Stimulated activated CD8-positive, alpha-beta memory T cell treated with anti-CD3 and anti-CD28 coated beads, Interleukin-4, amount 100 ng/mL, for 1 hour (primary cell): ENCODE measurements at places on chromosomes 12 and 14.

DNA sequence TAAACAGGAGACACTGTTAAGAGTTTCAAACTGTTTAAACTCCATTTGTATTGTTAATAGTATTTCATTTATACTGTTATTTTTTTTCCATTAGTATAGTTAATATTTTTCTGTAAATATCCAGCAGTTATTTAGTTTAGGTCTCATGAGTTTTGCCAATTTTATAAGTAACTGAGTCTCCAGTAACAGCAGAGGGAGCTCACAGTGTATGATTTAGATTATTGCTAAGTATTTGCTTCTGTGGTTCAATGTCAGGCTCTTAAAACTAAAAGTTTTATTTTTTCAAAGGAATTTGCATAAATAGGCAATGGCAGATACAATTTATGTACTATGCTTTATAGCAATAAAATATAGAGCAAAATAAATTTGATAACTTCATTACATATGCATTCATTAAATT, 209.7 kb downstream of the ATXN7L3B start:
- no peak for DNase-seq

DNA sequence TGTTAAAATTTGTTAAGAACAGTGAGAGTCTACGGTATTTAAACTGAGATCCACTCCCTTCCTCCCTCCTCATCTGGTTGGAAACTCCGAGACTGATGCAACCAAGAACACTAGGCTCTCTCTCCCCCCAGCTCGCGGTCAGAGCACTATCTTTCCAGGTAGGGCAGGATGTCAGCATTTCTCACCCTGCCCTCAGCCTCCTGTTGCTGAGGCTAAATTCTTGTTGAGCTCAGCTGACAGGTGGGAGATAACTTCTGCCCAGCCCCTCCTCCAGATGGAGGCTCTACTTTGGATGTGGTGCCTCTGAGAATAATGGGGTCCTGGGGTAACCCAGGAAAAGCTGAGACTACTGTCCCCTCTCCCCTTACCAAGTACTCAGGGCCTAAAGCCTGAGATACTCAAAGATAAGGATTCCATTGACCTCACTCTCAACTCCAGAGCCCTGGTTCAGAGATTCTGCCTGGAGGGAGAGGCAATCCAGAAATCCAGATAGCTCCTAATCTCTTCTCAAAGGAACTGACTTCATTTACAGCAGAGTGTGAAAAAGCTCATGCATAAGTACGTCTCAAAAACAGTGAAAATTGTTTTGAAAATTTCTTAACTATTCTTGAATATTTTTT, 110.1 kb downstream of the EML5 start:
- no peak for DNase-seq

DNA sequence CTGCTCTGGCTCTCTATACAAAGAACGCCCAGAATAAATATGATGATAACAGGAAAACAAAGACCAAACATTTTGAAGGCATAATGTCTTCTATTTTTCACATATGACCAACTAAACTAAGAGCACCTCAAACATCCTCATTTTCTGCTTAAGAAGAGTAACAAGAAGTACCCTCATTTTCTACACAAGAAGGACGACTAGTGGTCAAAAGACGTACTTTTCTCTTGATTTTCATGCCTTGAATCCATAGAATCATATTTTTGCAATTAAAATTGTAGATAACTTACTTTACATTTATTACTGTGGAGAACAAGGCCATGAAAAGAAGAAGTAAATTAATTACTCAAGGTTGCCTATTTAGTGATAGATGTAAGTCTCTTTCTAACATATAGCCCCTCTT, 358.6 kb downstream of the DUSP6 start:
- no peak for DNase-seq

DNA sequence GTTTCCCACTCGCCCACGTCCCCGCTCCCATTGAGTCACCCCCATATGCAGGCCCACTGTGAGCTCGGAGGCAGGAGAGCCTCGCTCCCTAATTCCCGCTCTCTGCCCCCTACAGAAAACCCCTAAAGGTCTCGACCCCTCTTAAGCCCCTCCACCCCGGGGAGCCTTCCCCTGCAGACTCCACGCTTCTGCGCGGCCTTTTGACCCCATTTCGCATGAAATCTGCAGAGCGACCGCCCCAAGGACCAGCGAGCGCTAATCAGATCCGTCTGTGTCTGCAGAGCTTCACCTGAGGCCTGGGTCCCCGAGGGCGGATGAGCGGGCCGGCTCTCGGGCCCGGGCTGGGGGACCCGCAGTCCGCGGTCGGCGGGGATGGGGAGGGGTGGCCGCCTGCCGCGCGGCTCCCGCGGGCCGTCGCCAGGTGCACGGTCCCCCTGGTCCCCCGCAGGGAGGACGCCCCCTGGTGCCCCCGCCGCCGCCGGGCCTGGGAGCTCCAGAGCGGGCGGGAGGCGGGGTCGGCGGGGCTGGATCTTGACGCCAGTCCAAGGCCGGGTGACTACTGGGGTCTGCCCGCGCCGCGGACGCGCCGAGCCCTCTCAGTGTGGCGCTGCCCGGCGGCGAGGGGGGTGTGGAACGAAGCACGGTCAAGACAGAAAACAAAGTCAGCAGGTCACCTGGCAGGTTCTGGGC, 10.1 kb downstream of the BMP4 start:
- DNase-seq, result no peak

DNA sequence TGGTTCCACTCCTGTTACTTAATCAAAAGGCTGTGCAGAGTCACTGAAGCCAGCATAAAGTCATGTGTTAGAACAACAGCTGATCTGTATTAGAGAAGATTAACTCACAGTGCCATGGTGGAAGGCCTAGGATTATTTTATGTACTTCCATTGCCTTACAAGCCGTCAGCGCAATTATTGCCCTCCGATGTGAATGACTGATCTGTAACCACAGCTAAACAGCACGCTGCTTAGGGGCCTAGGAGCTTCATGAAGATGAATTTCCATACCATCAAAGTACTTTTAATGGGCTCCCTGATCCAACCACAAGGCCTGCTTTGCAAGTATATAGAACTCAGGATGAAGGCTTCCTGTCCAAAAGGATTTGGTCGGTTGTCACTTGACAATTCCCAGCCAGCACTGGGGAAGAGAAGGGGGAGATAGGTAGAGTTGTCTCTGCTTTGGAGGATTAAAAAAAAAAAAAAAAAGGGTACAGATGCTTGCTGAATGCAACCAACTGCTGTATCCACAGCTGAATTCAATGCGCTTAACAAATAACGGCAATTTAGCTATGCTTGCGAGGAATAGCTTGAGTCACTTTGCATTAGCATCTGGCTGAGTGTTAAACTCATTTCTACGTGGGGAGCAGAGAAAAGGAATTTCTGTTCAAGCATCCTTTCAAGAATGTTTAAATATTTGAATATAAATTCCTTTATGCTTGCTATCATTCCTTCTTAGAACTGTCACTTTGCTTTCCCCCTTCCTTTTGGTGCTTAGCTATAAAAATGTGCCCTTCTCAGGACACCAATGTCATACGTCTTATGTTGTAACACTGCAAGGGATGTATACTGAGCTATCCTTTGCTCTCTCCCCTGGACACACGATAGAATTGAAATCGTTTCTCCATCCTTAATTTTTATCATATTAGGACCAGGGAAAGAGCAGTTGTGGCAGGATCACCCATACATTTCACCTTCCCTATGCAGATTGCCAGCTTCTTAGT, 387.8 kb downstream of the SOX5 start:
- no peak for DNase-seq

GRCh38 chr12:61676520-61676919, 583.7 kb upstream of the USP15 start:
- no peak for DNase-seq

DNA sequence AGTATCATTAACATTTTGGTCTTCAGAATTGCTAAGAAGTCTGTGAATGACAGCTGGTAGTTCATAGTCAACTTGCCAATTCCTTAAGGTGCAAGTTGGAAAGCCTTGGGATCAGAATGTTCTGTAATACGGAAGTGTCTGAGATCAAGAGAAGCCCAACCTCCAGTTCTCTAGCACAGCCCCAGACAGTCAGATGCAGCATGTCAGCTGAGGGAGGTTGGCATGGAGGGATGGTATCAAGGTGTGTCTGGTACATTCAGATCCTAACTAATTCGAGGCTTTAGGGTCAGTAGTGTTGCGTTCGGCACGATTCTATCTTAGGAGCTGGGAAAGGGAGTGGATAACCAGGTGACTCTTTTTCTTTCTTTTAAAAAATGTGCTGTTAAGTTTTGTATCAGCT, 38.3 kb downstream of the FNTB start:
- no peak for DNase-seq

DNA sequence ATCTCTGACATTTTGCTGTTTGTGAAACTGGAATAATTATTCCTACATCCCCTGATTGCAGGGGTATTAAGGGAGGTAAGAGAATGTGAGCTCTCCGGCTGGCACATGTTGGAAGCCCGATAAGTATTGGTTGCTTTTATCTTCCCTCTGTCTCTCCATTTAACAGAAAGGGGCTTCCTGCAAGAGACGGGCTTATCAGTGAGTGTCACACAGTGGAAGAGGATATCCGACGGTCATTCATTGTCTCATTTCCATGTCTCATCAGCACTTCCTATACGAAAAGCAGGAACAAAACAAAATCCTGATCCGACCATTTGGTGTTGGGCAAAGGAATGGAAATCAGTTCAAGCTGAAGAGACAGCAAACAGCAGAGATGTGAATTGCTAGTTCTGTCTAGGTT, 10.7 kb downstream of the DYRK4 start:
- no peak for DNase-seq

DNA sequence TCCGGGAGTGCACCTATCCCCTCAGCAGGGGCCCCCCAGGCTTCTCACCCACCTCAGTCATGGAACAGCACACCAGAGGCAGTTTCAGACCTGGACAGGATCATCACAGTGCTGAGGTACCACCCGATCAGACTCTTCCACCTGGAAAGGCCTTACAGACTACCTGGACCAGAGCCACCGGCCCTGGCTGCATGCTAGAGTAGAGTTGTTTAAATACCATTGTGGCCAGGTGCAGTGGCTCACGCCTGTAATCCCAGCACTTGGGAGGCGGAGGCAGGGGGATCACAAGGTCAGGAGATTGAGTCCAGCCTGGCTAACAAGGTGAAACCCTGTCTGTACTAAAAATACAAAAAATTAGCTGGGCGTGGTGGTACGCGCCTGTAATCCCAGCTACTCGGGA, 61.5 kb downstream of the TSPAN11 start:
- DNase-seq, result no peak

DNA sequence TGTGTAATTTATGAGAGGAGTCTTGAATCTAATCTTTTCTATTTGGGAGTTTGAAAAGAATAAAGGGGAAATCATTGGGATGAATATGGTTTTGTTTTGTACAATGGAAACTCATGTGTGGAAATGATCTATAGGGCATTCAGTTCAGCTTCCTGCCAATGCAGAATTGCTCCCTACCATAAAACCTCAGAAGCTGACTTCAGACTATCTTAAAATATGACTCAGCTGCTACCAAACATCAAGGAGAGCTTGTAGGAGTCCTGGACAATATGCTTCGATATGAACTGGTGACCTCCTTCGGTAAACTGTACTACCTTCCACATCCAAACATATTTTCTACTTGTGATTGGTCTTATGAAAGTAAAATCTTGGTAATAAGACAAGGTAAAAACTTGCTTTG, 160.6 kb downstream of the CAPZA3 start:
- no peak for DNase-seq

GRCh38 chr14:35979531-35979930, 153.4 kb downstream of the BRMS1L start:
- DNase-seq, result no peak

GRCh38 chr12:120263748-120264085, 1.8 kb downstream of the PXN start:
- no peak for DNase-seq
